RKO (cell line): ENCODE measurements at places on chromosomes 1 and 21.

- DNase-seq: no peak
Measured at GRCh38 chr1:52240592-52241210, 98.8 kb downstream of the ZFYVE9 start.

DNA sequence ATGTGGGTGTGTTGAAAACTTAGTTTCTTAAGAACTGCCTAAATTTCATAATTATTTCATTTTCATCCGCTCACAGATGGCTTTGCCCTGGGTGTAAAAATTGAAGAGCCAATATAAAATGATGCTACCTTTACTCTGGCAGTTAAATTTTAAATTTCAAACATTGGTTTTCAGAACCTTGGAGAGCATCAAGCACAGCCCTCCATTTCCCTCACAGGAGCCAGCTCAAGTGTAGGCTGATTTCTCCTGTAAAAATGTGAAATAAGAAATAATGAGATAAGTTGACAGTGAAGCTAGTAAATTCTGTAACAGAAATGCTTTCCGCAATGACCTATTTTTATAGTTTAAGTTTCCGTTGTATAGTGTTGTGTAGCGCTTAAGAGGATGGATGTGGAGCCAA, 53.9 kb upstream of the AKT3 start:
- DNase-seq: no peak

DNA sequence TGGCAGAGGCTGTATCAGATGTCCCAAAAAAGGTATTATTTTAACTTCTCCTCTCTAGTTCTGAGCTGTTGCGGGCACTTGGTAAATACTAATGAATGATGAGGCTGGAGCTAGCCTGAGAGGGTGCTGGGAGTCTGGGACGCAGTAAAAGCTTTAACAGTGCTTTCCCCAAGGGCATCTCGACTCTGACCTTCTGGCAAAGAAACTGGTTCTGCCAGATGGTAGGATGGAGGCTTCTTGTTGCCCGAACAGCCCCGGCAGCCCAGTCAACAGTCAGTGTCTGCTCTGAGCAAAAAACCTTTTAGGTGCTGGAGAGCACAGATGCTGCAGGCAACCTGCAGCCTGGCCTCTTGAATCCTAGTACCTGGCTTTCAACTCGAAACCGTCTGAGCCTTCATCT, 2.5 kb upstream of the PNRC2 start:
- no peak for DNase-seq

DNA sequence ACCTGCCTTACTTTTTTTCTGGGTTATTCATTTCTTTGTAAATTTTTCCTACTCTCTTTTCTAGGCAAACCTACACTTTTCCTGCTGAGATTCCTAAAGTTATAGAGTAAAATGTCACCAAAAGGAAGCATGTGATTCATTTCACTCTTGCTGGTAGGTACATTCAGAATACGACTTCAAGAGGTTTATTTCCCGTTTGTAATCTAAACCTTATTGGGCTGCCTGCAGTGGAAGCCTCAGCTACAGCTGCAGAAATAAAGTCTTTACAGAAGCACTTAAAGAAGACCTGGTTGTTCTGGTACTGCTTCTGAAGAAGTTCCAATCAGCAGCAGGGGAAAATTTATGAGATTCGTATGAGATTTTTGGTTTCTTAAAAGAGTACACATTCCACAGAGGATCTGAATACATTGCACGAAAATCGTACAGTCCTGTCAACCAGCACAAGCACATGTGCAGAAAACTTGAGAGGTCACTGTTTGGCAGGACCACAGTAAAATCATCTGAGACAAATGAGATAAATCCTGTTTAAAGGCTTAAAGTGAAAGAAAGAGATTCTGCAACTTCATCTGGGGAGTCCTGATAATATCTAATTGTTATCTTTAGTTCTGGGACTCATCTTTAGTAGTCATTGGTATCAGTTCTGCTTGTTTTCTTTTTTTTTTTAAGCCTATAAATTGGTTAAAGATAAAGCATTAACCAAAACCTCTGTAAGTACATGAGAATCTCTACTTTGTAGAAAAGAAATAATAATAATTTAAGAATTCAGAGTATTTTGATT, 109.9 kb upstream of the ADGRL2 start:
- no peak for DNase-seq

- no peak for DNase-seq
Measured at GRCh38 chr21:20944139-20944538, 54.1 kb upstream of the NCAM2 start.

- DNase-seq: no peak
Measured at GRCh38 chr1:77776007-77776700, 3.3 kb upstream of the MIGA1 start.

DNA sequence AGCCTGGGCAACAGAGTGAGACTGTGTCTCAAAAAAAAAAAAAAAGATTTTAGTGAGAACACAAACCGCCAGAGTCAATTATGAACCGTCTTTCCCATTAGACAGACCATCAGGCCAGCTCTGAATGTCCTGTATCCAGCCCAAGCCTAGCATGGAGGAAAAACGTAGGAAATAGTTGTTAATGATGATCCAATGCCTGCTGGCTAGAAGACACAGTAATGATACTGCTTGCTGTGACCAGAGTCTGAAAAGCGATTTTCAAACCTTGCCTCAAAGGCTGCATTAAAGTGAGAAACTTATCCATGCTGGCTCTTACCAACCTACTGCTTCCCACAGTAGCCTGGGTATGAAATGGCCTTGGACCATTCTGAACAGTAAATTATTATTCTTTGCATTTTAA, 17.0 kb downstream of the COA7 start:
- no peak for DNase-seq

DNA sequence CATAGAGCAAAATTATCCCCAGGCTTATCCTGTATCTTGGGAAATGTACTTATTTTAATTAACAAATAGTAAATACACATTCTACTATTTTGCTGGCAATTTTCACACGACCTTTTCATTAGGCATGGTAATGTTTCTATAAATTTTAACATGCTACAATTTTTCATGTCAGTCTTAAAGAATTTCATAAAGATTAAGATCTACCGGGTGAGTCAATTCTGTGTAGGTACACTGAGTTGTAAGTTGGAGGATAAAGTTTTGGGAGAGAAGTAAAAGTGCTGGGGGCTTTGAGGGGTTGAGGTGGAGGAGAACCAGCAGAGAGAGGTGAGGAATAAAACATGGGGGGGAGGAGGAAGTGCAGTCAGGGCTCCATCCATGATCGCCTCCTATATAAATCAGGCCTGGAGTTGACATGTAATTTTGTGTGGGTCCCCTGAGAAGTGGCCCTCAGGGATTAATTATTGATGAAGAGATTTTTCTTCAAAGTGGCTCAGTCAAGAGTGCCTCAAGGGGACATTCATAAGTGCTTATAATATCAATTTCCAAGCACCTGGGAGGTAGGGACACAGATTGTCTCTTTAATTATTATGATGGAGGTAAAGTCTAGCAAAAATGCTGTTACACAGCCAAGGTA, 7.2 kb downstream of the DPYD start:
- no peak for DNase-seq

- no peak for DNase-seq
Measured at GRCh38 chr1:161266202-161266601, 7.7 kb downstream of the PCP4L1 start.

DNA sequence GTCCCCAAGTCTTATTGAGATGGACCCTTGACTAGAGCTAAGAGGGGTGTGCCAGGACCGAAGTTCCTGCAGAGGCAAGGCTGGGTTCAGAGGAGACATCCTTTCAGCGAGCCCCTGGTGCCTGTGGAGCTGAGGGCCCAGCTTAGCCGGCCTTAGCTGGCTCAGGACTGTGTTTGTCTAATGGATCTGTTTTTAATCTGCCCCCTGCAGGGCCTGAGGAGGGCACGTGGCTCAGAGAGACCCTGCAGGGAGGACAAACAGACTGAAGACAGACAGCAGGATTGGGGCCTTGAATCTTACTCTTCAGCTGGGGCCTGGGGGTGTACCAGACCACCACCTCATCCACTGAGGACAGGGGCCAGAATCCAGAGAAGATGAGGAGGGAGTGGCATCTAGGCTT, 1.6 kb downstream of the CRABP2 start:
- DNase-seq: no peak

DNA sequence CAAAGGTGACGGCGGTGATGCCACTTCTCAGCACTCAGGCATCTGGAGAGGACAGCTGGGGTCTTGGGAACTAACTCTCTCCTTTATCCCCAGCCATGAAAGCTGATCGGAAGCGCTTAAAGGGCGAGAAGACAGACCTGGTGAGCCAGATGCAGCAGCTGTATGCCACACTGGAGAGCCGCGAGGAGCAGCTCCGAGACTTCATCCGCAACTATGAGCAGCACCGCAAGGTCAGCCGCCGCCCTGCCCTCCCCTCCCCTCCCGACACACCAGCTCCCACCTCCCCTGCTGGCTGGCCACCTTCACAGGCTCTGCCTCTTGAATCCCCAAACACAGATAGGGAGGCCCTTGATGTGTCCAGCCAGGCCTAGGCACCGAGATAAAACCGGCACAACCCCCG, 118.9 kb upstream of the TMEM51 start:
- DNase-seq: no peak

GRCh38 chr1:116544588-116545358, 26.1 kb downstream of the CD58 start:
- DNase-seq: no peak

DNA sequence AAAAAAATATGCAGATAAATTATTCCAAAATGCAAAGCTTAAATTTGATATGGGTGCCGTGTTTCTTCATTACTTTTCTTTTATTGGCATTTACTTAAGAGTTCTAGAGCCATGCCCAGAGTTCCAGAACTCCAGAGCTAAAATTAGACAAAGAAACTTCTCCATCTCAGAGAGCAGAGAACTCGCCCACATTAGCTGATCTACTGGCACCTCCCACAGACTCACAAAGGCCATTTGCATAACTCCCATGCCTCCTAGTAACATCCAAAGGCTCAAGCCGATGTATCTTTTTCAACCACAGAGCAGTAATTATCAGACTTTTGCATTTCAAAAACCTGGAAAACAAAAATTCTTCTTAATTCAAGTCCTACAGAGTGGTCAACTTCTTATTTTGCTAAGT, 323.8 kb upstream of the ST6GALNAC5 start:
- no peak for DNase-seq

DNA sequence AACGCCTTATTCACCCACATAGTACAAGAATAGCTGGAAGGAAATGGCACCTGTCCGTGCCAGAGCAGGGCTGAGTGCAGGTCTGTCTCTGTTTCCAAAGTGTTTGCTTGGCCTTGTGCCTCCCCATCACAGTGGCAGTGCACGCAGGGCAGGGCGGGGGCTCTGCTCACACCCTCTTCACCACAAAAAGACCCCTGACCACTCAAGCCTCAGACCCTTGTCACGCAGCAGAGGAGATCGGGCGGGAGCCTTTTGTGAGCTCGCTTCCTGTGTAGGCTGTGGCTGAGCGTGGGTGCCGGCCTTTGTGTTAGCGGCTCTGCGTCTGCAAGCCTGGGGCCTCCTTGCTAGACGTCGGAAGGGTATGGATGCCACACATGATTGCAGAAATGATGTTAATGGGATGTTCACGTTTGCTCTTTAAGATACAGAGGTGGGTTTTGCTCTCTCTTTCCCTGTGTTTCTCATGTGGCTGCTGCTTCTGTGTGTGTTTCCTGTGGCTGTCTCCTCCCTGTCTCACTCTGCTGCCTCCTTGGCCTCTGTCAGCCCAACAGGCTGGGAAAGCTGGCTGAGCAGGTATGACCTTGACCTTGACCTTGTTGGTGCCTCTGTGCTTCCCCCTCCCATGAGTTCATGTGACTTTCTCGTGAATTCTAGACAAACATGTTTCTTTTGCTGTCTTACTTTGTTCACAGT, 45.4 kb downstream of the S100B start:
- no peak for DNase-seq

DNA sequence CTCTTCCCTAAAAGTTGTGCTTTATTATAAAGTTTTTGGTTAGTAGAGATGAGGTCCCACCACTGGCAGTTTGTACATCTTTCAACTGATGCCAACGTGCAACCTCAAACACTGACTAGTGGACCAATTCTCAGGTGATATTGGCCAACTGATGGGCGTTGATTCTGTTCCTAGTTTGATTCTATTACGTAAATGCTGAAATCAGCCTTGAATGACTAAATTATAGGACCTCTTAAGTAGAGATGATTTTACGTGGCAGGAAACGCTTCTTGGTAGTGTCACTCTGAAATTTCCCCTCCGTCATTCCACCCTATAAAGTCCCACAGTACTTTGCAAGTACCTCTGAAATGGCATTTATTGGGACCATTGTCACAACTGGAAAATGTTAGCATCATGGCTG, 8.8 kb upstream of the FNDC7 start:
- no peak for DNase-seq
